AG04449 (cell line): ENCODE measurements at places on chromosomes 2 and 18.

DNA sequence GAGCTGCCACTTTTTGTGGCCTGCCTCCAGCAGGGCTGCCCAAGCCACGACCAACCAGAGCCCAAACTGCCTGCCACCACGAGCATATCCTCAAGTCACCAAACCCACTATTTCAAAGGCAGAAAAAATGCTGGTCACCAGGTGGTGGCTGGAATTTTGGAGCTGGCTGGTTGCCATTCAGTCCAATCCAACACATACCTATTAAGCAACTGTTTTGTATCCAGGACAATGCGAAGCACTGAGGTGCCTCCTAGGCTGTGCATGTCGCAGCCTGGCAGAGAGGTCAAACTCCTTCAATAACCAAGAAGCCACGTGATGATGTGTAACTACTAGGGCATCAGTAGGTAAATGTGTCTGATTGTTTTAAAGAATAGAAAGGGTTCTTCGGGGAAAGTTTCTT is 108.3 kb upstream of the PPP1CB start:
- DNase-seq: no peak

GRCh38 chr2:190277234-190278112 is 42.2 kb downstream of the HIBCH start:
- no peak for DNase-seq

- DNase-seq: no peak
These were observed 3.5 kb downstream of the YES1 start for GRCh38 chr18:808502-808901.

GRCh38 chr2:16911746-16912145 is 246.1 kb upstream of the CYRIA start:
- no peak for DNase-seq
